DMS79 (cell line): ENCODE measurements at places on chromosomes 4 and X.

DNA sequence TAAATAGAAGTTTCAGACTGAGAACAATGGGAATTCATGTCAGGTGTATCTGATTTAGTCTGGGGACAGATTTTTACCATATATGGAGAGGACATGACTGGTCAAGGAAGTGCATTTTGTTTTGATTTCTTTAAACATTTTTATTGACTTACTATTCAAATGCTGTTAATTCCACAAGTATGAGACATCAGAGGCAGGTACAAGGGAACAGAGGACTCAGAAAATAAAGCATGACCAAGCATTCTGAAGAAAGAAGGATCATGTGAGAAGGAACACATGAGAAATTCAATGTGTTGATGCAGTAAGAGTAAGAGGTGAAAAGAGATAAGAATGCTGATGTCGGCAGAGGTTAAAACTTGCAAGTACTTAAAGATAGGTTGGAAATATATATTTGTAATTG, 1452.6 kb downstream of the PCDH7 start:
- no peak for DNase-seq

DNA sequence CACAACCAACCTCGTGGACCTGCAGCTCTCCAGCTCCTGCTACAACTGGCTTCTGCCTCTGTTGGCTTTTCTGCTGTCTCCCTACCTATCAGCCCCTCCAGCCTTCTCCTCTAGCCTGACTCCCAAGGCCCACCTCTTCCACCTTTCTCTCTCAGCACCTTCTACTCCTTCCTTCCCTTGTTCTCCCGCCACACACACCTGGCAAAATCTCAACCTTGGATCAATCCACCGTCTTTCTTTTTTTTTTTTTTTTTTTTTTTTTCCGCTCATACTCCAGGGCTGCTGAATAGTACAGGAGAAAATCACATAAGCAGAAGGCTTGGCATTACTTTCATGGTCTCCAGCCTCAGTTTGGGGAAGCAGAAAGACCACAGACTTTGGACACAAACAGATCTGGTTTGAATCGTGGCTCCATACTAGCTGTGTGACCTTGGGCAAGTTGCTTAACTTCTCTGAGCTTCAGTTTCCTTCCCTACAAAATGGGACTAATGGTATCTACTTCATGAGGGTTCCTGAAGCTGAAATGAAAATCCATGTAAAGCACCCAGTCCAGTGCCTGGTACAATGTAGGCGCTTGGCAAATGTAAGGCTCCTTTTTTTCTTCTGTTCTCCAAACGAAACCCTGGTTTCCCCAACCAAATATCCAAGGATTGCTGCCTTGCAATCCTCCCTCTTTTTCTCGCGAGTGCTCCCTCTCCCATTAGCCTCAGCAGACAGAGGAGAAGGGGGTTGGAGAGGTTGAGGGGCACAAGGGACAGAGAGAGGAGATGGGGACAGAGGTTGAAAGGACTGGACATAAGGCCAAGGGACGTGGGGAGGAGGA, 1.7 kb downstream of the FGD1 start:
- no peak for DNase-seq

DNA sequence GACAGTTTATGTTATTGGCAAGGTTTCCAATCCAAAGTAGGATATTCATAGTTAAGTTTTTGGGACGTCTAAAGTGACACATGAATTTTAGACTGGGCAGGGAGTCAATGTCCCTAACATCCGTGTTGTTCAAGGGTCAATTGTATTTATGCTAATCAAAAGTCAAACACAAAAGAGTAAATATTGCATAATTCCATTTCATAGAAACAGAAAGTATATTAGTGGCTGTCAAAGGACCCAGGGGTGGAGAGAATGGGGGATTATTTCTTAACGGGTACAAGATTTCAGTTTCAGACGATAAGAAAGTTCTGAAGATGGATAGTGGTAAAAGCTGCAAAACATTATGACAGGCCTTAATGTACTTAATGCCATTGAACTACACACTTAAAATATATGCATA, 971.8 kb upstream of the AGA start:
- DNase-seq = no peak

DNA sequence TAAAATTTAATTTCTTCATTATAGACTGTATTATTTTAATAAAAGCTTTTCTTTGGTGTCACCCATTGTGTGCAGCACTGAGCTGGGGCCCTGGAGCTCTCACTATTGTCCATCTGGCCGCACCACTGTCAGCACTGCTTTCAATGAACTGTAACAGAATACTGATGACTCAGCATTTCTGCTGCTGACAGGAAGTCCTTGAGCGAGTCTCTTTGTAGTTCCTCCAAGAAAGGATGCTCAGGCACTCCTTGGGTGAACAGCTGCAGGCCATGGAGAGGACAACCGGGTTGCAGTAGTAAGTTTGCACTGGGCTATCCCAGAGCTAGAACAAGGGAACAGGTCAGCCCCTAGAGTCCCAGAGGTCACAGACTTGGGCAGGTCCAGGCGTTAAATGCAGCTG, 81.6 kb downstream of the SORBS2 start:
- peak; percentile 13 for DNase-seq

GRCh38 chrX:40148385-40149285, 50.9 kb upstream of the BCOR start:
- DNase-seq = no peak
